Activated CD4-positive, CD25-positive, alpha-beta regulatory T cell treated with anti-CD3 and anti-CD28 coated beads, Interleukin-2, amount 50 U/mL, for 72 hours (primary cell): ENCODE measurements at places on chromosomes 2 and 18.

GRCh38 chr2:99259465-99259864 lies 4.0 kb upstream of the LYG2 start:
- DNase-seq = no peak

DNA sequence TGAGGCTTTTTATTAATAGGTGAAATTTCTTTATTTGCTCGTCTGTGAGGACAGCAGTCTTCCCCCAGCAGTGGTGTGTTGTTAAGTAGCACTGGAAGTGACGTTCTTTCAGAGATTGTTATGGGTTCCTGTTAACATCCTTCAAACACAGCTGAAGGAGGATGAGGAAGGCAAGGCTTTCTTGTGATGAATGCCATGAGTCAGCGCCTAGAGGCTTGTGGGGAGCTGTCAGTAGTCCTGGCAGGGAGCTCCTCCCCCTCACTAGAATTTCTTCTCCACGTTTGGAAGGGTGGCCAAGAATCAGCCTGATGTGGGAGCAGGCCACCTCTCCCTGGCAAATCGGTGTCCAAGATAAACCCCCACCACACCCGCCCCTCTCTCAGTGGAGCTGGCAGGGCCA lies 113.2 kb downstream of the ARHGEF4 start:
- DNase-seq = no peak

DNA sequence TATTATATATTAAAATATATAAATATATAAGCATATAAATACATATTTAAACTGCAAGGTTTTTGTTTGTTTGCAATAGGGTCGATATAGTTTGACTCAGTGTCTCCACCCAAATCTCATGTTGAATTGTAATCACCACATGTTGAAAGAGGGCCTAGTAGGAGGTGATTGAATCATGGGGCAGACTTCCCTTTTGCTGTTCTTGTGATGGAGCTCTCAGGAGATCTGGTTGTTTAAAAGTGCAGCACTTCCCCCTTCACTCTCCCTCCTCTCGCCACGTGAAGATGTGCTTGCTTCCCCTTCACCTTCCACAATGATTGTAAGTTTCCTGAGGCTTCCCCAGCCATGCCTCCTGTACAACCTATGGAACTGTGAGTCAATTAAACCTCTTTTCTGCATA lies 2137.3 kb upstream of the CELF4 start:
- no peak for DNase-seq

- DNase-seq = no peak
These were observed 353.5 kb downstream of the SETBP1 start for GRCh38 chr18:45034179-45034578.

DNA sequence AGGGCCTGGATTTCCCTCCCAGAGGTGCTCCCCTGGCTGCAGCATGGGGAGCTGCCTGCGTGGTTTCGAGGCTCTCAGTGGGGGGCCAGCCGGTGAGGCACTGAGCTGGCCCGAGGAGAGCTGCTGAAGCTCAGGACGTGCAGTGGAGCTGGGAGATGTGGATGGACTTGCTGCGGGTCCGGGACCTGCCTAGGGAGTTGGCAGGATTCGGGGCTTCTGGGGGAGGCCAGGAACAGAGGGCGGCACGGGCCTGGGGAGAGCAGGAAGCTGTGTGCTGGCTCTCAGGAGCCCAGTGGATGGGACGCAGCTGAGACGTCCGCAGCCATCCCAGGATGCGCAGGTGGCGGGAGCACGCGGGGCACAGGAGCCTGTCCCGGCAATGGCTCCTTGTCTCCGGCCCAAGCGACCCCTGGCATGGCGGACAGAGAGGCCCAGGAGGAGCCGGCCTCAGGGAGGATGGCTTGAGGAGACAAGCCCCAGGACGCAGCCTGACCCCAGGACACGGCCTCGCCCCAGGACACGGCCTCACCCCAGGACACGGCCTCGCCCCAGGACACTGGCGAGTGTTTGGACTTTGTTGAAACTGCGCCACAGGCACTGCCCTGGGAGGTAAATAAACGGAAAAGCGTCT lies 116.1 kb downstream of the NFATC1 start:
- DNase-seq = peak; percentile 18

DNA sequence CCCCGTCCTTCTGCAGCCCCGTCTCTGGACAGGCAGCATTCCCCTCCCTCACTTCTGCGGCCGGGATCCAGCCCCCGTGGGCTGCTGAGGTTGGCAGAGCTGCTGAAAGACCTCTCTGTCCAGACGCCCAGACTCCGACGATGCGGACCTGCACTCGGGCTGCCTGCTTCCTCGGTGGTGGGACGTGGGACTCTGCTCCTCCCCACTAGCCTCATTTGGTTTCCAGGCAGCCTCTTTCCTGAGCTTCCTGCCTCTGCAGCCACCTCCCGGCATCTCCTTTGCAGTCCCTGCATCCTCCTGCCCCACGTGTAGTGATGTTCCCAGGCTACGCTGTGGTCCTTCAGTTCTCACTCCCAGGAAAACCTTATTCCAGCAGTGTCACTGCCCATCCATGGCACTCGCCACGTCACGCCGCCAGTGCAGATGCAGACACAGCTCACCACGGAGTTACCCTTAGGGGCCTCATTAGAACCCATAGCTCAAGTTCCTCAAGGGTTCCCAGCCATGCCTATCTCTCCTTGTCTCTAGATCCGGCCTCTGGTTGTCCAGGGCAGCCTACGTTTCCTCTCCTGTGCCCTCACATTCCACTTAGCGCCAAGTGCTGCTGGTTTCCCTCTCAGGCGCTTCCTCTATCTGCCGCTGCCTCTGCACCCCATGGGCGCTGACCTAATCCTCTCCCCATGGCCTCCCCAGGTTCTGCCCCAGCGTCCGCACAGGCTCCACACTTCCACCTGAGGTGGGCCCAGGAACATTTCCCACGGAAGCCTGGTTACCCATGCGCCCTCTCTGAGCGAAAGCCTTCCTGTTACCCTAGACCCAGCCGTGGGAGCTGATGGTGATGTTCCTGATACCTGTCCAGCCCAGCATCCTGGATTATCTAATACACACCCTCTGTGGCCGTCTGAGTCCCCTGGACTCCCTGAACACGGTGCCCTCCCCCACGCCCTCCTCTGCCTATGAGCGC lies 318.3 kb upstream of the MYT1L start:
- no peak for DNase-seq

DNA sequence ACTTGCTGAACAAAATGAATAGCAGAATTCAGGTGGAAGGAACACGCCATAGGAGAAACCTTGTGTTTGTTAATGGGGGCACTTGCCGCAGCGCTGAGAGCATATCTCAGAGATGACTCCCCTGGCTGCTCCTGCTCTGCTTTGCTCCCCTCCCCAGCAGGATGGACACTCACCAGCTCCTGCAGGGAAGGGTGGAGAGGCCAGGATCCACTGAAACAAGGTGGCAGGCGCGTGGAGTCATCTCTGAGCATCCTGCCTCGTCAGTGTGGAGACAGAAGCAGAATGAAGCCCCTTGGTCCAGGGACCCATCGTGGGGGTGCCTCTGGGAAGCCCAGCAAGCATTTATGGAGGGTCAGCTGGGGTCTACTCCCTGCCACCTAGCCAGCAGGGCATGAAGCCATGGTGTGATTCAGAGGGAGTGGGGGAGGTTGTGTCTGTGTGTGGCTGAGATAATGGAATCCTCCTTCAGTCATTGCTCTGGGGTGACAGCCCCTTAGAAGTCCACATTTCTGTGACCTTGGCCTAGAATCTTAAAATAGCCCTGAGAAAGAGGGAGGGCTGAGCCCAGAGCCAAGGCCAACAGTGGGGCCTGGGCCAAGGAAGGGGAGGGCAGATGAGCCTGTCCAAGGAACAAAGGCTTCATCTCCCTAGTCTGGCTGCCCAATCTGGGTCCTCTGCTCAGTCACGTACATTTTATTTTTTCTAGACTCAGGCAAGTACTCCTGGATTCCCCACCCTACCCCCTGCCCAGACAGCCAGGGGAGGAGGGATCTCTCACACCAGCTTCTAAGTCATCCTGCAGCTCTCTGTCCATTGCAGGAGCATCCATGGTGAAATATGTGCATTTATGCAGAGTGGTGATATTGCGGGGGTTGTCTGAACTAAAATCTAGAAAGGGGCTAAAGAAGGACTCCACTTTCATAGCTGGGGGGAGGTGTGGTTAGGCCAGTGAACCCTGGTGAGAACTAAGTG lies 215.4 kb downstream of the ZBTB7C start:
- DNase-seq = no peak

DNA sequence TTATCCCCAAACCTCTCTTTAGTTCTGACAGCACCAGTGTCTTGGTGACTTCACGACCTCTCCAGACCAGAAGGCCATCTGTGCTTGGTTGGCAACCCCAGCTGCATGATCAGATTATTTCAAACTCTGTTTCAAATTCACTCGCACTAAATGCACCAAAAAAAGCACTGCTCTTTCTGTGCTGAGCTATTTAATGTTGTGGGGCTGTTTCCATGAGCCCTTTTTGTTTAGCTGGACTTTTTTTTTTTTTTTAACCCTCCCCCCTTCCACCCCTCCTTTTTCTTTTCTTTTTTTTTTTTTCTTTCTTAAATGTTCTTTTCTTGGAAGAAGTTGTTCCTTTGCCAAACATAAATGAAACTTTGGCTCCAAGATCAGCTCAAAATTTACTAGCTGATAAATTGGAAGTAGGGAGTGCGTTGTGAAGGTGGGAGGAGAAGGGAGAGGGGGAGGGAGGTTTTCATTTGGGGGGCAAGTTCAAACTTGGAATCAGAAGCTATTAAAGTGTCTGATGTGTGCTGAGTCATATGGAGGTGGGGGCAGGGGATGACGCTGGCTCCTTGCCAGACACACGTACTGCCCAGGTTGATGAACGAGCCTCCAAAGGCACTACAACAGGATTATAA lies 543.0 kb upstream of the TNP1 start:
- DNase-seq = no peak

- no peak for DNase-seq
These were observed 3.1 kb downstream of the CXCR2 start for GRCh38 chr2:218128781-218129457.

GRCh38 chr2:112305132-112305531 lies 29.7 kb downstream of the ZC3H6 start:
- DNase-seq = no peak
